Panc1 (cell line): ENCODE measurements at places on chromosomes 6 and 20. TPM values are rescaled to one million over a fixed set of nuclear protein-coding genes. Genes with fewer than 3 reads are reported as not detected.

The GSTA3 gene
- not detected for total RNA-seq

The GHRH gene
- not detected for total RNA-seq

The HUS1B gene
- 0.74 TPM for total RNA-seq

The PTK6 gene
- 6.5 TPM for total RNA-seq

The TFAP2B gene
- total RNA-seq: not detected

The AVP gene
- total RNA-seq: not detected

The ELOVL2 gene
- 27.8 TPM for total RNA-seq

The LRRN4 gene
- 0.57 TPM for total RNA-seq

The PRL gene
- total RNA-seq: not detected
